ENCODE measurements at places on chromosomes 4 and X.

GRCh38 chr4:59728496-59728895, 1471.6 kb upstream of the ADGRL3 start:
- no peak for DNase-seq

GRCh38 chr4:76856243-76857073, 41.5 kb downstream of the SOWAHB start:
- DNase-seq = no peak

DNA sequence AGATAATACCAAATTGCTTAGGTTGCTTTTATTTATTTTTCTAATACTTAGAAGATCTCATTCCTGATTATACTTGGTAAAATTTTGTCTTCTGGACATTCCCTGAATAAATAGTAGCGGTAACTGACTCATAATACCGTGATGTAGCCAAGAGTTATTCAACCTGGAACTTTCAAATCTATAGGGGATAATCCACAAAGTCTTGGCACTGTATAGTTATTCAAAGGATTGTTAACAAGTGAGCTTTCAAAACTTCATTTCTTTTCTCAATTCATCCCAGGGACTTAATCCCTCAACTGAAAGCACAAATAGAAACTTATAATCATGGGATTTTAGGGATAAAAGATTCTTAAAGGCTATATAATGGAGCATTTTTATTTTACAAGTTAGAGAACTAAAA, 1383.3 kb downstream of the FAM133A start:
- no peak for DNase-seq

DNA sequence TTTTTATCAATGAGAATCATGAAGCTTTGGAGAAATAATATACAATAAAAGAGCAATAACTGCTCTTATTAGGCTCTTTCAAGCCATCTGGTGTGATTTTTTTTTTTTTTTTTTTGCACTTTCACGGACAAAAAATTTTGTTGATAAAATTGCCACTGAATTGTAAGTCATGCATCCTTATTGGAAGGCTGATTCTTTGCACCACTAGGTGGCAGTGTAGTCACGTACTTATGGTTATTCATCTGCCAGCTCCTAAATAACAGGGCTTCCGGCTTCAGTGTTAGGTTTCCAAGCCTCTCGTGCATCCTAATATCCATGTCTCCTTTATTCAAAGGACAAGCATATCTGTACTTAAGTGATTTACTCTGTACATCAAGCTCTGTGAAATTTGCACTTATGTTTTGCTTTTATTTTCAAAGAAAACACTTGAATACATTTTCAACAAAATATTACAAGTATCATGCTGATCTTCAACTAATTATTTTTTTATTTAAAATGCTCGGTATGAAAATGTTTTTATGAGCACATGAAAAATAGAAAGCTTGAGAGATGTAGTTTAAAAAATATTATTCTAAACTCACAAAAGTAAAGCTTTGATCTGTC, 1578.3 kb upstream of the TENM3 start:
- DNase-seq = peak; percentile 68

DNA sequence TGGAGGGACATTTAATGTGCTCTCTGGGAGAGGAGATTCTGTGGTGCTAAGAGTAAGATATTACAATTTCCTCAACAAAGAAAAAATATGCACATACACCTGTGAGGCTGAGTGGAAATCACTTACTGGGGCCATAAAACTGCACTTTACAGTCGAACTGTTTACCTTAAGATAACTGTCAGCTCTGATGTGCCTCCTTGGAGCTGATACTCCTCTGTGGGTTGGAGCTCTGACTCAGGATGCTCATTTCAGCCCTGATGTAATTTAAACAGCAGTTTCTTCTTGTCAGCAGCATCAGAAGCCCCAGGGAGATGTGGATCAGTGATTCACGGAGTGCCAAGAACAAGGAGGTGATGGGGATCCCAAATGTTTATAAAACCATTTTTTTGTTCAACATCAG, 241.9 kb upstream of the SFRP2 start:
- no peak for DNase-seq

DNA sequence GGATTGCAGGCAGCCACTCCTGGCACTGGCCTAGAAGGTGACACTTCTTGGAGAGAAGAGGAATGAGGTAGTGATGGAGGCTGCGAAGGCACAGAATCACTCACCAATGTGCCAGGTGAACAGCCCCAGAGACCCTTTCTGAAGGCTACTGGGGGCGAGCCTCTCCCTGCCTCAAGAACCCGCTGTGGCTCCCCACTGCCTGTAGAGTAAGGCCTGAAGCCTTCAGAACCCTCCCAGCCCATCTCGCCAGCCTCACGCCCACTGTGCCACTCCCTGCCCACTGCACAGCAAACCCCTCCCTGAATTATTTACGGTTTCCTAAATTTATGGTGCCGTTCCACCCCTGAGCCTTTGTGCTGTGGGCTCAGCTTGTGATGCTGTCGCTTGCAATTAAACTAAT, 24.2 kb upstream of the SORCS2 start:
- no peak for DNase-seq

DNA sequence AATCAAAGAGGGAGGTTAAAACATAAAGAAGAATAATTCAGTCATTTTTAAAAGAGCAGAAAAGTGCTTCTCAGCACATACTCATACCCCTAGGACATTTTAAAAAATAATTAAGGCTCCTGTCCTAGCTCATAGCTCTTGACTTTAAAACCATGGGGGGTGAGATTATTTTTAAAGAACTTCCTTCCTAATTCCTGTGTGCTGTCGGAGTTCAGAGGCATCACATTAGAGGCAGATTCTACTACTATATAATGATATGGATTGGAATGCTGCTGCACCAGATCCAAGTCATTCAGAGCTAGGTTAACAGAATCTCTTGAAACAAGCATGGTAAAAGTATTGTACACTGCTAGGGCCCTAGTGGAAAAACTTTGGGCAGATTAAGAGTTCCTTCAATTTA, 456.5 kb upstream of the ADGRL3 start:
- no peak for DNase-seq

- DNase-seq = peak; percentile 3
Observed at GRCh38 chrX:50691820-50692219, 122.2 kb downstream of the SHROOM4 start.

- DNase-seq = no peak
Observed at GRCh38 chr4:20432088-20432487, 180.4 kb downstream of the SLIT2 start.

GRCh38 chr4:13940921-13941320, 313.4 kb upstream of the BOD1L1 start:
- DNase-seq = no peak

DNA sequence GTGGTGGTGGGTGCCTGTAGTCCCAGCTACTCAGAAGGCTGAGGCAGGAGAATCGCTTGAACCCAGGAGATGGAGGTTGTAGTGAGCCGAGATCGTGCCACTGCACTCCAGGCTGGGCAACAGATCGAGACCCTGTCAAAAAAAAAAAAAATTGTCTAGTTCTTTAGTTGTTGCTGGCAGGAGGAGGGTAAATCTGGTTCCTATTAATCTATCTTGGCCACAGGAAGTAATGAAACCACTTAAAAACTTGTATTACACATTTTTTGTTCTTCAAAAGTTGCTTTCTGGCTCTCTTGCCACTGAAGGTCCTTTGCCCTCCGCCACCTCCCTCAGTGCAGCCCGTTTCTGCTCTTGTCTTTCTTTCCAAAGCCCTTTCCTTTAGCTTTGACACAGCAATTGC, 102.9 kb upstream of the ARSJ start:
- no peak for DNase-seq

GRCh38 chr4:44194365-44194764, 254.2 kb downstream of the KCTD8 start:
- no peak for DNase-seq

DNA sequence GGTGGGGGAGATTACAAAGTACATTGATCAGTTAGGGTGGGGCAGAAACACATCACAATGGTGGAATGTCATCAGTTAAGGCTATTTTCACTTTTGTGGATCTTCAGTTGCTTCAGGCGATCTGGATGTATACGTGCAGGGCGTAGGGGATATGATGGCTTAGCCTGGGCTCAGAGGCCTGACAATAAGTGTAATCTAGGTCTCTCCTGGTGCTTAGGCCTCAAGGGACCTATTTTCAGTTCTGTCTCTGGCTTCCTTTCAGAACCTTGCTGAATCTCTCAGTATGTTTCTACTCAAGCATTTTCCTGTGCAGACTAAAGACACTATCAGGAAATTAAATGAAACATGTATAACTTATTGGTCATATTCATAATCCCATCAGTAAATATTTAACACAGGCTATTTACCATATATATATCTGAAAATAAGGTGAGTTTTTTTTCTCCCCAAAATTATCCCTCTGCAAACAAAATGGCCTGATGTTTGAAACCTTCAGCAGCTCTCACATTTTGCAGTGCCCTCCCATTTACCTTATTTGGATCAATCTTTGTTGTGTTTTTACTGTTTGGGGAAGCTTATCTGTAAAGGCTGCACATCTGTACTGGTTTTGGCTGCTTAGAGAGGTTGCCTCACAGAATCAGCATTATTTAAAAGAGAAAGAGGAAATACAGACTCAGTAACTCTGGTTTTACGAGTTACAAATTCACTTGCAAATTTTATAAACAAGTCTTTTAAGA, 2.3 kb upstream of the ZCCHC4 start:
- DNase-seq = no peak

DNA sequence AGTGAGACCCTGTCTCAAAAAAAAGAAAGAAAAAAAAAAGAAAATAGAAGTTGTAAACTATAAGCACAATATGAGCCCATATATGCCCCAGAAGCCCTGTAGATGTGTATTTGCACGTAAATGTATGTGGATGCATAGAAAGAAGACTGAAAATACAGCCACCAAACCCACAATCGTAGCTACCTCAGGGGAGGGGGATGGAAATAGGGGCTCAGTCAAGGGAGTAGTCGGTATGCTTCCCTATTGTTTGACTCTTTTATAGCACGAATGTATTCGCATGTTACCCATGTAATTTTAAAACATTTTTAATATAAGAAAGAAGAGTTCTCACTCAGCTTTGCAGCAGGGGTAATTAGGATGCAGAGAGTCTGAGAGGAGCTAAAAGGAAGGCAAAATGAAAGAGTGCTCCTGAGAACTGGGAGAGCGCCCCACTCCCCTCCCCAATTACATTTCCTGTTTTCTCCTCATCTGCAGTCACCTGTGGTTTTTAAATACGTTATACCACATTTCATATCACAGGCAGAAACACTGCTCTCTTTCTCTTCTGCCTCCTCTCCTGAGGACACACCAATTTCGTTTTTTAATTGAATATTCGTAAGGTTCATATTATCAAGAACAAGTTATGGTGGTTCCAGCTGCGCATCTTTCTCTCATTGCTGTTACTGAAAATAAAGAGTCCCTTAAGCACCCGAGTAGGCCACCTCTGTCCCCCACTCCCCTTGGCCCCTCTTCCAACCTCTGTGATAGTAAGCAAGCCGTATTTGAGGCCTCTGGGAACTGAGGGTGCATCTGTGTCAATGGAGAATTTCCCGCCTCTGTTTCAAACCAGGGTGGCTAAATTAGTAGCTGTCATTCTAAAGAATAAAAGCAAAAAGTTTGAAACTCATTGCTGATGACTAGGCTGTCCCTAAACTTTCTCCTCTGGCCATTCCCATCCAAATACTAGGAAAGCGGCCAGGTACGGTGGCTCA, 10.7 kb downstream of the SEPTIN6 start:
- DNase-seq = no peak

Data from prostate gland (tissue), 2 donors.